CD4-positive, alpha-beta T cell treated with Interleukin-15 for 4 hours (primary cell): ENCODE measurements at places on chromosomes 7 and 10.
A peak's percentile ranks its signal among the peaks of the same experiment; 100 is the strongest.

- no peak for DNase-seq
Measured at GRCh38 chr10:25627606-25628005, 306.4 kb upstream of the MYO3A start.

DNA sequence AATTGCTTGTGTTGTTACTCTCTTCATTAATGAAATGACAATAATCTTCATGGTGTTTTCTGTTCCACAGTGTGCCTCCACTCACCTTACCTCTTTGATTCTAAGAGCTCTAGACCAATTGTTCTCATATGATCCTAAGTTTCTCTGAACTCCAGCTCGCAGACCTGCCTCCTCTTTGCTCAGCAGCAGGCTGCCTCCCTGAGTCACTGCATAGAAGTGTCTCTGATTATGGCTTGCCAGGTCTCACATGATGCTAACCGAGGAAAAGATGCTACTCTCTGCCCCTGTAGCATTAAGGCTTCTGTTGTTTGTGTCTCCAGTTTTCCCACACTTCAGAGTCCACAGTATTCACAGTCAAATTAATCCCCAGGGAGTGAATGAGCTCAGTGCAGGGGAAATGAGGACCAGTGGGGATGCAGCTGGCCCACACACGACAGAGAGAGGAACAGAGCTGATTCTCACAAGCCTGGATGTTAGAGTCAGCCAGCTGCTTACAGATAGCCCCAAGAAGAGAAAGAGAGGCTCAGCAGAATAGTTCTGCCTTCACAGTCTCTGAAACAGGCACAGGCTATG, 145.9 kb upstream of the EGR2 start:
- no peak for DNase-seq

DNA sequence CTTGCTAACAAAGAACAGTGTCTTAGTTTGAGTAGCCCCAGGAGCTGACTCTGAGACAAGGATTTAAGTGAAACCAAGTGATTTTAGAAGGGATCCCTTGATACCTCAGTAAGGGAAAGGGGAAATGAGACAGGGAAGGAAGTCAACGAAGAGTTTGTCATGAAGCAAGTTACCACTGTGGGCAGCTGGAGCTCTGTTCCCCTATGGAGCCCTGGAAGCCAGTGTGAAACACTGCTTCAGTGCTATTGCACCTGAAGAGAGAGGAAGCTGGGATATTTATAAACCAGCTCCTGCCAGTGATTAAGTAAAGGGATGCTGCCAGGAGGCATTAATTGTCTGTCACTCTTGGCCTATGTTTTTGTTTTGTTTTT, 58.9 kb upstream of the WAPL start:
- no peak for DNase-seq

DNA sequence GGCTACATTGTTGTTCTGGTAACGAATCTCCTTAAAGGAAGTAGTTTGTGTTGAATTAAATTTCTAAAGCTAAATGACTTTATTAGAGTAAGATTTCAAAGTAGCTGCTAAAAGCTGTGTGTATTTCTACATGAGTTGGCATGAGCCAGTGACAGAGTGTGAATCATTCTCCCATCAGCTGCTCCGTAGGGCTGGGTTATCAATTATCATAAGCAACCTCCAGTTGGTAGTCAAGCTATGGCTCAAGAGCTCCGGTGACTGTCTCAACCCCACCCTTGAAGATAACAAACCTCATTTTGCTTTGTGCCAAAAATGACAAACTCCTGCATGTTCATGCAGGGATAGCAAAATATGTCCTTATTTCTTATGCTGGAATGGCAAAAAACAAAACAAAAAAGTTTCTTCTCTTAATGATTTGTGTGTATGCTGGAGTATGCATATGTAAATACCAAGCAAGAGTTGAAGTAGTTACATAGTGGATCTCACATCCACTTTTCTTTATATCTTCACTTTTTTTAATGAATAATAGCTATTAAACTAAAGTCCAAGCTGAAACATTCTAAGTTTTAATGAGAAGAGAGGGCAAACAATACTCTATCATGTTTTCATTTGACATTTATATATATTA, 249.4 kb downstream of the CACNA2D1 start:
- DNase-seq, result no peak

GRCh38 chr7:23246555-23246954, at the start of gene GPNMB:
TSS of gene GPNMB (plus strand) at chr7:23246775. CDS start at chr7:23246858, 83 bp downstream.
- DNase-seq, result no peak

DNA sequence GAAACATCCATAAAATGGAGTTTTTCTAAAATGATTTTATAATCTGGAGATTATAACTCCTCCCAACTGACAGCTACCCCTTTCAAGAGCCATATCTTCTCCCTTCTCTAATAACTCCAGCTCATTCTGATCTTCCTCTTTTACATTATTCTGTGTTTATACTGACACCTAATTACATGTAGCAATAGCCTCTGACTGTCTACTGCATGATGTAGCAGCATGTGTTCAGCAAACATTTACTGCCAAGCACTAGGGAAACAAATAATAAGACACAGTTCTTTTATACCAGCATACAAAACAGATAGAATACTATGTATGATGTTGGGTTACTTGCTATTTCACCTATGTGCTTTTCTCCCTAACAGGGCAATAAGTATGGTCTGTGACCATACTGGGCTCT, 20.7 kb downstream of the RBM28 start:
- no peak for DNase-seq

DNA sequence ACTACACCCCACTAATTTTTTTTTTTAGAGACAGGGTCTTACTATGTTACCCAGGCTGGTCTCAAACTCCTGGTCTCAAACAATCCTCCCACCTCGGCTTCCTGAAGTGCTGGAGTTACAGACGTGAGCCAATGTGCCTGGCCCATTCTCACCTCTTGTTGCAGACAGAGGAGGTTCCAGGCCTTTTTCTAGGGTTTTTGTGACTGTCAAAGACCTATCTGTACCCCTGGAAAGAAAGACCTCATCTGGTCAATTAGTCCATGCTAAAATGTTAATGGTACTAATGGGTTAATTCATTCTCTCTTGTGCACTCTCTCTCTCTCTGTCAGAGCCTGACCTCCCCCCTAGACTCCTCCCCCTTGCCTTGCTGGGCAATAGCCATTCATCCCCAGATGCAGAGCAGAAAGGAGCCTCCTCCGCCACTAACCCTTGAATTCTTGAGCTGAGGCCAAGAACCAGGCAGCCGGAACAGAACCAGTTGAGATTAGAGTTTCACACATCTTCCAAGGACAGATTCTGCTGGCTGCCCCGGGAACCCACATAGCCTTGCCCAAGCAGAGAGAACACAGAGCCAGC, 209.7 kb downstream of the SKIDA1 start:
- DNase-seq, result no peak

DNA sequence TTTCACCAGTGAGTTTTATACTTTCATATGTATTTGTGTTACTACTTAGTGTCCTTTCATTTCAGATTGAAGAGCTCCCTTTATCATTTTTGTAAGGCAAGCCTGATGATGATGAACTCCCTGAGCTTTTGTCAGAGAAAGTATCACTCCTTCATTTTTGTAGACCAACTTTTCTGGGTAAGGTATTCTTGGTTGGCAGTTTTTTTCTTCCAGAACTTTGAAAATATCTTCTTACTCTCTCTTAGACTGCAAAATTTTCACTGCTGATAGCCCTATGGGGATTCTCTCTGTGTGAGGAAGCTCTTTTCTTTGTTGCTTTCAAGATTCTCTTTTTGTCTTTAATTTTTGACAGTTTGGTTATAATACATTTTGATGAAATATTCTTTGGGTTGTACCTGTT, 35.7 kb downstream of the CCDC7 start:
- DNase-seq, result no peak

- no peak for DNase-seq
Measured at GRCh38 chr7:137820156-137820555, 26.6 kb downstream of the DGKI start.

DNA sequence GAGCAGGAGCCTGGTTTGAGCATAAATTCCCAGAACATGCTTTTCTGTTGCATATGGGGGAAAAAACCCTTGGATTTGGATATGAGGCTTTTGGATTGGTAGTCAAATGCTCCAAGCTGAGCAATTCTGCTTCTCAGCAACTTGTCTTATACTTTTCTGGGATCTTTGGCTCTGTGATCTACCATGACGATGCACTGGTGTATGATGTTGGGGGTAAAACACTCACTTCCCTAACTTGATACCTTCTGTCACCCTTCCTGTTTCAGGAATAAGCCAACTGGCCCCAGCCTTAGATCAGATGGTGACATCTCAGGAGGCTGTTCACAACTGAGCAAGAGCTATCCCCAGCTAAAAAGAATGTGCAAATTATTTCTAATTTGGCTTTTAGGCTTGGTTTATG, 13.1 kb upstream of the CPA4 start:
- no peak for DNase-seq

DNA sequence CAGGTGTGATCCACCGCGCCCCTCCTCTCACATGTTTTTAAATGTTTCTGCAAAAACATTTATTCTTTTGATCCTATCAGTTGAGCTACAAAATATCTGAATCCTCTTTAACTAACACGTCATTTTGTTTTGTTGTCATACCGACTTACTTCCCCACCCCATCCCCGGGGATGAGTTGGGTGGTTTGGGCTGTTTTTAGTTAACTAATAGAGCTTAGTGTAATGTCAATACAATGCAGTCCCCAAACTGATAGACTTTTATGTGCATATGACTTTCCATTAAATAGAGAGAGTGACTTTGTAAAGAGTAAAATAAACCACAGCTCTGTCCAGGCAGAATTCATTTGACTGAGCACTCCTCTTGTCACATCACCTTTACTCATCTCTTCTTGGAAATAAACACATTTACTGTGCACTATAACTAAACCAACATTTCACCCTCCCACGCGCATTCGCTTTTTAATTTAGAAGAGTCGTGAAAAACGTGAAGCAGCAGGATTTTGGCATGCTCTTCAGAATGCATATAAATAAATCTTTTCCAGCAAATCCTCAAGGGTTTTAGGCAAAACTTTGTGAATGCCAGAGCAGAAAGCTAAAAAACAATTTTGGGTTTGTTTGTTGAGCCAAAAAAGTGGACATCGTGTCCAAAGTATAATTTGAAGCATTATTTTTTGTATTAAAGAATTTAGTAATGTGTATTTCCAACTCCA, 187.4 kb upstream of the MGMT start:
- DNase-seq, result no peak

GRCh38 chr7:100897772-100898454, 2.2 kb upstream of the ACHE start:
- no peak for DNase-seq

GRCh38 chr10:103492655-103493261, 747 bp upstream of the NEURL1 start:
- DNase-seq, result no peak

- no peak for DNase-seq
Measured at GRCh38 chr7:158430308-158431034, 157.2 kb downstream of the PTPRN2 start.

DNA sequence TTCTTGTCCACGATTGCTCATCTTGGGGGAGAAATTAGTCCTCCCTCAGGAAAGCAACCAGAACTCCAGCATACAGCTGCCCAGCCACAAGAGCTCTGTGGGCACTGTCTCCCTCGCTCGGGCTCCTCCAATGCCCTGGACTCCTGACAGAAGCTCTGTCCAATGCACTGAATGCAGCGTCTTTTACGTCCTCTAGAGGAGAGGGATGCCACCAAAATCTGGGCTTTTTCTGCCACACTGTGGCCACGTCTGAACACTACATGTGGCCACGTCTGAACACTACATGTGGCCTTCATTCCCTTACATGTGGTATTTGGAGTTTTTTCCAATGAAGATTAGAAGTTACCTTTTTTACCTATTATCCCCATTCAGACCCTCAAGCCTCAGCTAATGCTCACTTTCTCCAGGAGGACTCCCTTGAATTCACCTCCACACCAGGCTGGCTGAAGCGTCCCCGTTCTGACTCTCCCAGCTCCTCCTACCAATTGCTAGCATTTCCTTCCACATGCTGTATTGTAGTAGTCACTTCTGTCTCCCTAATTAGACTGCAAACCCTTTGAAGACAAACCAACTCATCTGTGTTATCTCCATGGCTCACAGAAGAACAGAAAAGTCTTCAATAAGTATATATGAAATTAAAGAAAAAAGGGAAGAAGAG, 134.3 kb upstream of the PDE1C start:
- DNase-seq, result no peak

DNA sequence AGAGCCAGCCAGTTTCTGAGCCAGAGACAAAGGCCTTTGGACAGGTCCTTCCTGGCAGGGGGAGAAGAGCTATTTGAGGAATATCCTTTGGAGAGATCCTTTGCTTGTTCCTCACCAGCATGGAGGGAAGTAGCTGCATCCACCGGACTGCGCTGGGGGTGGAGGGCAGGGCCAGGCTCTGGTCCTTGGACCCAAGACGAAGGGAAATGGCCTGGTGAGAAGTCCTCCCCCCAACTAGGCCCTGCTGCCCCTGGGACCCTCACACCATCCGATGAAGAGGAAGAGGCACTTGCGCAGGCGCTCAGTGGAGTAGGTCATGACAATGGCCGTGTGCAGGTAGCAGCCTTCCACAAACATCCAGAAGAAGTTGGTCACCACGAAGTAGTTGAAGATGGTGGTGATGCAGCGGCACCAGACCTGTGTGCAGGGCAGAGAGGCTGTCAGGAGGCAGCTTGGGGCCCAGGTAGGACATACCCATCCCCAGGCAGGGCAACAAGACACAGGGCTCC, 19.8 kb downstream of the CRHR2 start:
- DNase-seq, result no peak

DNA sequence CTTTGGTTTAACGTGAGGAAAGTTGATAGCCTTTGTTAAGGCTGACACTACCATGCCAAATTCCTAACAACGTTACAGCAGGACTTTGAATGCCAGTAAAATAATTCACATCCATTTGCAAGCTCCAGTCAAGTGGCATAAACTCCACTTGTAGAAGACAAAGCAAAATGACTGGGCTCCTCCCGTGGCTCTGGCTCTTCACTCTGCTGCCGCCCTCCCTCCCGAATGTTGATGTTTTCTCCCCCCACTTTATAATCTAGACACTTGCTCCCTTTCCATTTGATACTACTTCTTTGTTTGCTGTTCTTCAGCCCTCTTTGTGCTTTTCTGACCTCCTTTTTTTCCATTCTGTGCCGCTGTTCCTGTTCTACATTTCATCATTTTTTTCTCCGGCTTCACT, 22.8 kb upstream of the ITGB8 start:
- DNase-seq, result no peak

- no peak for DNase-seq
Measured at GRCh38 chr10:131269776-131270460, 41.6 kb downstream of the TCERG1L start.

GRCh38 chr10:314871-315270, 179.6 kb downstream of the ZMYND11 start:
- no peak for DNase-seq

DNA sequence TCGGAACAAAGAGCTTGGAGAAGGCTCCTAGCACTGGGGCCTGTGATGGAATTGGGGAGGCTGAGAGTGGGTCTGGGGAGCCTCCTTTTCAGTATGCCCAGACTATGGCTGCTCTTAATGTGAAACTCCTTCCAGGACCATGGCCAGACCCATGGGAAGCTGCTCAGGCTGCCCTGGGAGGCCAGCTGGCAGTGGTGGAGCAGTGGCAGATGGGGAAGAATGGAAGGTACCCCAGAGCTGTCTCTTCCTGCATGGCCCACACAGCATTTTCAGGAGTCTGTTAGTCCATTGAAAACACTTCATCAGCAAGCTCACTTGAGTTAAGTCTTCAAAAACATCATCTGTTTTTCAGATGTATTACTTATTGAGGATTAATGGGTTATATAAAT, 18.5 kb downstream of the NACAD start:
- no peak for DNase-seq

- no peak for DNase-seq
Measured at GRCh38 chr7:148118371-148118770, 472.2 kb upstream of the C7orf33 start.

- no peak for DNase-seq
Measured at GRCh38 chr7:14235056-14235455, 245.6 kb upstream of the ETV1 start.

GRCh38 chr10:60320666-60321065, 69.0 kb downstream of the ANK3 start:
- DNase-seq, result no peak

- peak; percentile 82 for DNase-seq
Measured at GRCh38 chr10:80453842-80454512, at the start of gene TSPAN14. TSS of gene TSPAN14 (plus strand) at chr10:80454310. CDS start at chr10:80489234, 34,924 bp downstream.
